Left colon (tissue), 2 donors: ENCODE measurements at places on chromosomes 3 and 15. TPM values are rescaled to one million over a fixed set of nuclear protein-coding genes. Genes with fewer than 3 reads are reported as not detected.

DNA sequence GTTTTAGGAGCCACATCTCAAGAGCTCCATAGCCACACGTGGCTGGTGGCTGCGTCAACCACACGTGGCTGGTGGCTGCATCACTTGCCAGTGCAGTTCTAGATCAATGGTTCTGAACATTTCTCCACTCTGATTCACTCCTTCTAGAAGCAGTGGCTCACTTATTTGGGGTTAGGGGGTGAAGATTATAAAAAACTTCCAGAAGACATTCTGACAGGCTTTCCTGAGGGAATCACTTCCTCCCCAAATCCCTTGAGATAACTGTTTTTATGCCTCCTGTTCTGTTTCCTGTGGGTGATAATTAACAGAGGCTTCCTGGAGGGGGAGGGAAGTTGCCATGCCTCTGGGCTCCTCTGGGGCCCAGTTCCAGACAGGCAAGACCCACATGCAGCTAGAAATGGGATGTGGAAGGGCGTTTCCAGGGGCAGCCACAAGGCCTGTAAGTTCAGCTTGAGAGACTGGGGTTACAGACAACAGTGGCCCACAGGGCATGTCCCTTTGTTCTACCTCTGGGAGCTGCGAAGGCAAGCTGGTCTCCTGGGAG, 23.6 kb downstream of the HEG1 start:
- DNase-seq: no peak

DNA sequence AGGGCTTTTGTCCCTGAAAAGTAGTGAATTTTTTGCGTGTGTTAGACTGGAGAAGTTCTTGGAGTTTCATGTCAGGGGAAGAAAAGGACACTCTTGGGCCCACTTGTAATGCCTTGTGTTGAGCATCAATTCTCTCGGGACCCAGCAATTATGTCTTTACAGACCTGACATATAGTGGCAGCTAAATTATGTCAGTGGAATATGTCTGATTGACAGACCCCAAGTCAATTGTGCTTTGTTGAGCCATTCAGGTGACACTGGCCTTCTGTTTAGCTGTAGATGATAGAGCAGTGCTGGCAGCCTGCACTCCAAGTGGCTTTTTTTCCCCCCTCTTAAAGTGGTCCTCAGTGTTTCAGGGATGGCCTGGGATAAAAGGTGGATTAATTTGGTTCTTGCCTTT, 112.1 kb upstream of the AGBL1 start:
- DNase-seq: no peak

DNA sequence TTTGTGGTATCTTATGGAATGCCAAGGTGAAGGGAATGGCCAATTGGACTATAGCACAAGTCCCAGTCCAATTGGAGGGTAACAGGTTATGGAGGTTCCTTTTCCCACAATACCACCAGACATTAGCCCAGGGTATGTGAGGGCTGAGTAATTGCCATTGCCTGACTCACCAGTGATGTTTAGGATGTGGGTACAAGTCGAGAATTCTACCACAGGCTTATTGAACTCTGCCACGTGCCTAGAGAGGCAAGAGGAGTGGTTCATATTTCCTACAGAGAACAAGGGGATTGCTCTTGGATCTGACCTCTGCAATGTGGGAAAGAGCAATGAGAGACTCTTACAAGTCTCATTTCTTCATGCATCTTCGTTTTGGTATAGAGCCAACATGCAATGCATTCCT, 85.0 kb upstream of the XCR1 start:
- DNase-seq: no peak

GRCh38 chr3:194312186-194312742, 38.9 kb downstream of the CPN2 start:
- no peak for DNase-seq

The SLC22A14 gene
- not detected for total RNA-seq

The A4GNT gene
- not detected for total RNA-seq
